WTC11 (cell line): ENCODE measurements at places on chromosomes 1 and 21. TPM values are rescaled to one million over a fixed set of nuclear protein-coding genes. Genes with fewer than 3 reads are reported as not detected.

GRCh38 chr1:14661222-14661621, 62.7 kb downstream of the KAZN start:
- peaks cover 11% of the 10 kb centered on the region for H3K36me3 ChIP-seq
- no peak overlapping the region for H3K4me3 ChIP-seq
- H3K4me1 ChIP-seq, result peaks cover 24% of the 10 kb centered on the region
- no peaks in the 10 kb centered on the region for H3K27me3 ChIP-seq
- H3K27ac ChIP-seq, result no peak overlapping the region
- DNase-seq, result no peak

DNA sequence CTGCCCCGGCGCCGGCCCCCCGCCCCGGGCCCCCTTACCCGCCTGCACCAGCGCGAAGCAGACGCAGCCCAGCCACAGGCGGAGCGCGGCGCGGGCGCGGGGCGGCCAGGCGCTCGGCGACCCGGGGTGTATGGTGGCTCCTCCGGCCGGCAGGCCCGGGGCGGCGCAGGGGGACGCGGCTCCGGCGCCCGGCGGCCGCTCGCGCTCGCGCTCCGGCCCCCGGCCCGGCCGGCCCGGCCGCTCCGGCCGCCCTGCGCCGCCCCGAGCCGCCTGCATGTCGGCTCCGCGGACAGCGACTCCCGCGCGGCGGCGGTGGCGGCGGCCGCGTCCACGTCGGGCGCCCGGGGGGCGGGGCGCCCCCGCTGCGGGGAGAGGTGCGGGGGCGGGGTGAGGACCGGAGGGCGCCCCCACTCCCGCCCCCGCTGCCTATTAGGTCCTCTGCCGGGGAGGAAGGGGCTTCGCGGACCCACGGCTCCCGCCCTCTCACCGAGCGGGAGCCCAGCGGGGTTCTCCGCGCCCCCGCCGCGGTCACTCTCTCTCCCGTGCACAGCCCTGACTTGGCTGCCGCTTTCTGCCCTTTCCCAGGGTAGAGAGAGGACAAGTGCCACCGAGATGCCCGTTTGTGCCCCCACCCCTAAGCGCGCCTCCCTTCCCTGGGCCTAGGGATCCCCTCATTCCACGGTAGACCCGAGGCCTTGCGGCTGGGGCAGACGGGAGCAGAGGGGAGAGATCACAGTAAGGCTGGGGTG, at the start of gene FNDC5:
TSS of gene FNDC5 (minus strand) at position 298 of the 749 bp plus-strand sequence.
- no peak within 1 kb of the TSS for H3K27ac ChIP-seq
- H3K36me3 ChIP-seq, result no peaks in the 10 kb centered on the region
- peaks cover 32% of the 10 kb centered on the region for H3K4me1 ChIP-seq
- peak; percentile 56 for DNase-seq
- H3K4me3 ChIP-seq, result peak within 1 kb of the TSS; percentile 76

- H3K27me3 ChIP-seq, result no peaks in the 10 kb centered on the region; the same call in 1 of the 2 replicates
- H3K4me3 ChIP-seq, result no peak overlapping the region
- H3K4me1 ChIP-seq, result peaks cover 25% of the 10 kb centered on the region
- H3K27ac ChIP-seq, result no peak overlapping the region; the same call in 1 of the 2 replicates
Measured at GRCh38 chr1:169288011-169288414, 79.6 kb downstream of the NME7 start.

The ACTL8 gene
- total RNA-seq, result 0.80 to 1.6 TPM (median 0.87 TPM) in 3 replicates

DNA sequence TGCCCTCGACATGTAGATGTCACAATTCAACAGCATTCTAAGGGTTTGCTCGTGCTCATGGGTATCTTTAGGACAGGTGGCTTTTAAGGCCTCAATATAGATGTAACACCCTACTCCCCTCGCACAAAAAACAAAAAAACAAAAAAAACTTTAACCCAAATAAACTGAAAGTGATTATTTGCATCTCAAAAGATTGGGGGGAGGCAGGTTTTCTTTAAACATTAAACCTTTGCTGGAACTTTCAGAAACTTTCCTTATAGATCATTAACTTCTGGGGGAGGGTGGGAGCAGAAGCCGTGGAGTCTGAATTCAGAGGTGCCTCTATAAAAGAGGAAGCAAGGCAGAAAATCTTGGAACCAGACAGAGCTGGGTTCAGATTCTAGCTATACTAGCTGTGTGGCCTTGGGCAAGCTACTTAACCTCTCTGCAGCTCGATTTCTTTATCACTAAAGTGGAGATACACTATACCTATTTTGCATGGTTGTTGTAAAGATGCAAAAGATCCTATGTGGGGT, 3.2 kb upstream of the KIAA1614 start:
- H3K4me1 ChIP-seq, result peaks cover 32% of the 10 kb centered on the region
- H3K36me3 ChIP-seq, result no peaks in the 10 kb centered on the region
- no peak overlapping the region for H3K27ac ChIP-seq
- DNase-seq, result no peak
- H3K4me3 ChIP-seq, result no peak overlapping the region
- peaks cover 33% of the 10 kb centered on the region for H3K27me3 ChIP-seq

- H3K27me3 ChIP-seq, result no peaks in the 10 kb centered on the region
- DNase-seq, result no peak
- no peak overlapping the region for H3K4me3 ChIP-seq
Measured at GRCh38 chr1:245863566-245864184, 643.4 kb downstream of the SMYD3 start.

- peaks cover 3% of the 10 kb centered on the region; the same call in 1 of the 2 replicates for H3K27me3 ChIP-seq
- H3K36me3 ChIP-seq, result peaks cover 2% of the 10 kb centered on the region; the same call in 1 of the 2 replicates
- no peak overlapping the region for H3K27ac ChIP-seq
- no peak overlapping the region for H3K4me3 ChIP-seq
- no peak for DNase-seq
- H3K4me1 ChIP-seq, result no peaks in the 10 kb centered on the region
Measured at GRCh38 chr21:45631540-45631939, 12.0 kb upstream of the PCBP3 start.

DNA sequence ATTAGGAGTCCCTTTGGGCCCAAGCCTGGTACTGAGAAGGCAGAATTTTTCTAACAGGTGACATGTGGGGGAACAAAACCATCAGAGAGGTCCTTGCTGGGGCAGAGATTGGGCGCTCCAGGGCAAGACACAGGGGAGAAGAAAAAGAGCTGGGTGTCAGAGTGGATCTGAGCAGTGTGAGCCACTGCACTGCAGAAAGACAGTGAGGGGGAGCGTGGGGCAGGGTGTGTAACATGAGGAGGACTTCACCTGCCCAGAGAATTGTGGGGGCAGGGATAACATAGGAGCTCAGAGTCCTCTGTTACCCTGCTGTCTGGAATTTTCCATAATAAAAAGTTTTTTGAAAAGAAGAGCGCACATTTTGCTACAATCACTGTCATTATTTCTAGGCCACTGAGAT, 25.5 kb upstream of the CSF3R start:
- no peak overlapping the region for H3K4me3 ChIP-seq
- no peak overlapping the region for H3K27ac ChIP-seq
- DNase-seq, result no peak
- H3K4me1 ChIP-seq, result peaks cover 3% of the 10 kb centered on the region
- H3K36me3 ChIP-seq, result no peaks in the 10 kb centered on the region
- no peaks in the 10 kb centered on the region for H3K27me3 ChIP-seq

DNA sequence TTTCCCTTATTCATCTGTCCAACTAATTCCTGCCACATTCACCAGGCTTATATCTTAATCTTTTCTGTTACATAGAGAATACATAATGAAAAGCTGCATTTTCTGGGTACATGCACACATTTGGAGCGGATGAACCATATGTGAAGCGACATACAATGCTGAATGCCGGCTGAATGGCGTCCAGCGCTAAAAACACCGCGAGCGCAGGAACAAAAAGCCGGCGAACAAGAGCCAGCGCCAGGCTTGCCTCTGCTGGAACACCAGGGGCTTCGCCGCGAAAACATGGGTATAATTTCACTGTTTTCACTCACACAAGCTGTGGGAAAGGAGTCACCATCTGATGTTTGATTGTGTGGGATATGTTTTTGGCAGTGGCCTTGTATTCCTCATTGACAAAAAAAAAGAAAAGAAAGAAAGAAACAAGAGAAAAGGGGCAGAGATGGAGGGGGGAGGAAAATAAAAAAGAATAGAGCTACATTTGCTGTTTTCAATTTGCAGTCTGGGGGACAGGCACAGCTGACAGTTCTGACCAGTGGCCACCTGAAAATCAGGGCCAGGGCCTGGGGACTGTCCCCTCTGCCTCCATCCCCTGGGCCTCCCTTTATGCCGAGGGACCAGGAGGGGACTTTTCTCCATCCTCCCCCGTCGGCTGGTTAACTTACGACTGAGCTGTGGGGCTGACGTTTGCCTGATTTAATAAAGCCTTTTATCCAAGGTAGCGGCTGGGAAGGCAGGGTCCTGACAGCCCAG, 70.2 kb upstream of the OLIG2 start:
- H3K4me3 ChIP-seq, result no peak overlapping the region
- no peak overlapping the region for H3K27ac ChIP-seq
- H3K4me1 ChIP-seq, result peaks cover 74% of the 10 kb centered on the region
- no peaks in the 10 kb centered on the region for H3K36me3 ChIP-seq
- no peaks in the 10 kb centered on the region; the same call in none of the 2 replicates for H3K27me3 ChIP-seq

GRCh38 chr1:58883037-58883887, 99.4 kb upstream of the JUN start:
- no peaks in the 10 kb centered on the region; the same call in 1 of the 2 replicates for H3K27me3 ChIP-seq
- DNase-seq, result no peak
- no peak overlapping the region for H3K4me3 ChIP-seq
- no peaks in the 10 kb centered on the region for H3K36me3 ChIP-seq

The CIART gene
- 7.8 to 10.5 TPM (median 8.1 TPM) in 3 replicates for total RNA-seq

DNA sequence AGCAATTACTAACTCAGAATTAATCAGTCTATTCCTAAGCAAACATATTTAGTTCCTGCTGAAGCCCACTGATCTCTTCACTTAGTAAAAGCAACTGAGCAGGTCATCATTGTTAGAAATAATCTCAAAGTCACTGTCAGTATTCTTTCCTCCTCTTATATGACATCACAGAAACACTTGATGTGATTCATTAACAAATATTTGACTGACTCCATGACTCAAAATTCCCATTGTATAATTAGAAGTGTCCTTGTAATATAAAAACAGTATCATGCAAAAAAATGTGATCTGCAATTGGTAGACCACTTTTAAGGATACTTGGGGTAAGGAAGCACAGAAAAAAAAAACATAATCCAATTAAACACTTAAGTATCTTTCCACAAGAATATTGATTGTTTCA, 194.4 kb downstream of the DPYD start:
- no peak for DNase-seq
- no peaks in the 10 kb centered on the region for H3K36me3 ChIP-seq
- no peak overlapping the region for H3K27ac ChIP-seq
- H3K27me3 ChIP-seq, result no peaks in the 10 kb centered on the region
- H3K4me3 ChIP-seq, result no peak overlapping the region
- no peaks in the 10 kb centered on the region for H3K4me1 ChIP-seq

The SLC45A1 gene
- total RNA-seq, result 2.0 to 2.3 TPM (median 2.3 TPM) in 3 replicates

DNA sequence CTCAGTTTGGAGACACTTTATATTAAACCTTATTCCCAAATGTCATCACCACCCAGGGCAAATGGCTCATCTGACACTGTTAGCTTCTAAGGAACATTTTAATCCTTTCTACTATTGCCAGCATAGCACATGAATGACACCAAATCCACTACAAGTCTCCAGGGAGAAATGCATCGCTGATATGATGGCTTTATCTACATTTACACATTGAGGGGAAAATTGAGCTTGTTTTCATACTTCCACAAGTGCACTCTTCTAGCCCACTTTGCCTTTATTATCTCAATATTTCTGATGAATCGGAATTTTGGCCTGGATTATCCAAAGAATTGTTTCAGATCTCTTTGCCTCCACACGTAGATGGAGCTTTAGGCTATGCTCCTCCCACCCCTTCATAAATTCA, 75.4 kb downstream of the RUNX1 start:
- H3K4me1 ChIP-seq, result peaks cover 14% of the 10 kb centered on the region
- H3K4me3 ChIP-seq, result no peak overlapping the region
- no peaks in the 10 kb centered on the region for H3K27me3 ChIP-seq

GRCh38 chr1:78304761-78305160, 186.0 kb upstream of the PTGFR start:
- peaks cover 3% of the 10 kb centered on the region for H3K27me3 ChIP-seq
- peaks cover 4% of the 10 kb centered on the region for H3K36me3 ChIP-seq
- H3K27ac ChIP-seq, result no peak overlapping the region
- no peak overlapping the region for H3K4me3 ChIP-seq

GRCh38 chr1:15691434-15692032, 7.4 kb downstream of the PLEKHM2 start:
- H3K27ac ChIP-seq, result peak overlapping the region; percentile 23; the same call in 1 of the 2 replicates
- H3K4me1 ChIP-seq, result no peaks in the 10 kb centered on the region
- no peak for DNase-seq
- H3K27me3 ChIP-seq, result no peaks in the 10 kb centered on the region

- peaks cover 6% of the 10 kb centered on the region for H3K4me1 ChIP-seq
- no peak for DNase-seq
- H3K36me3 ChIP-seq, result no peaks in the 10 kb centered on the region
- H3K27ac ChIP-seq, result no peak overlapping the region
- no peaks in the 10 kb centered on the region for H3K27me3 ChIP-seq
- no peak overlapping the region for H3K4me3 ChIP-seq
Measured at GRCh38 chr1:82392513-82392912, 591.8 kb downstream of the ADGRL2 start.

DNA sequence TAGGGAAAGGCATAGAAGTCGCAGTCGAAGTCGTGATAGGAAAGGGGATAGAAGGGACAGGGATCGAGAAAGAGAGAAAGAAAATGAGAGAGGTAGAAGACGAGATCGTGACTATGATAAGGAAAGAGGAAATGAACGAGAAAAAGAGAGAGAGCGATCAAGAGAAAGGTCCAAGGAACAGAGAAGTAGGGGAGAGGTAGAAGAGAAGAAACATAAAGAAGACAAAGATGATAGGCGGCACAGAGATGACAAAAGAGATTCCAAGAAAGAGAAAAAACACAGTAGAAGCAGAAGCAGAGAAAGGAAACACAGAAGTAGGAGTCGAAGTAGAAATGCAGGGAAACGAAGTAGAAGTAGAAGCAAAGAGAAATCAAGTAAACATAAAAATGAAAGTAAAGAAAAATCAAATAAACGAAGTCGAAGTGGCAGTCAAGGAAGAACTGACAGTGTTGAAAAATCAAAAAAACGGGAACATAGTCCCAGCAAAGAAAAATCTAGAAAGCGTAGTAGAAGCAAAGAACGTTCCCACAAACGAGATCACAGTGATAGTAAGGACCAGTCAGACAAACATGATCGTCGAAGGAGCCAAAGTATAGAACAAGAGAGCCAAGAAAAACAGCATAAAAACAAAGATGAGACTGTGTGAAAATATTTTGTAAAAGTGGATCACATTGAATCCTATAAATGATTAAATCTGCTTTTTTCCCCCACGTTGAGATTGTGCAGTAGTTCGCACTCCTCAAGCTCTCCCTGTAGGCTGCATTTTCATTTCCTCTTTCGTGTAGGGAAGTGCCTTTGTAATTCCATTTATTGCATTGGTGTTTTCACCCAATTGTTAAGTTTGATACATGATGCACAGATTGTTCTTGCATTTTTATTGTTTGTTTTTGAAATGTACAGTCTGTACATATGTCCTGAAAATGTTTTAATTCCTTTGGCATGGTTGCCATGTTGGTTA, 7.5 kb downstream of the PRPF38B start:
- peak overlapping the region; percentile 8 for H3K27ac ChIP-seq
- no peak overlapping the region for H3K4me3 ChIP-seq
- H3K4me1 ChIP-seq, result peaks cover 2% of the 10 kb centered on the region
- H3K27me3 ChIP-seq, result no peaks in the 10 kb centered on the region
- DNase-seq, result no peak

- DNase-seq, result no peak
- peaks cover 25% of the 10 kb centered on the region for H3K4me1 ChIP-seq
- H3K27ac ChIP-seq, result no peak overlapping the region
- peaks cover 58% of the 10 kb centered on the region for H3K27me3 ChIP-seq
- peak overlapping the region; percentile 72 for H3K4me3 ChIP-seq
Measured at GRCh38 chr1:205342986-205343385, 13.7 kb downstream of the KLHDC8A start.
